ENCODE measurements at places on chromosomes 11 and 22. TPM values are rescaled to one million over a fixed set of nuclear protein-coding genes. Genes with fewer than 3 reads are reported as not detected.

P4HA3 gene
- total RNA-seq: 7.7 TPM

- no peak for DNase-seq
Measured at GRCh38 chr22:35522225-35523149, 18.1 kb upstream of the RASD2 start.

DNA sequence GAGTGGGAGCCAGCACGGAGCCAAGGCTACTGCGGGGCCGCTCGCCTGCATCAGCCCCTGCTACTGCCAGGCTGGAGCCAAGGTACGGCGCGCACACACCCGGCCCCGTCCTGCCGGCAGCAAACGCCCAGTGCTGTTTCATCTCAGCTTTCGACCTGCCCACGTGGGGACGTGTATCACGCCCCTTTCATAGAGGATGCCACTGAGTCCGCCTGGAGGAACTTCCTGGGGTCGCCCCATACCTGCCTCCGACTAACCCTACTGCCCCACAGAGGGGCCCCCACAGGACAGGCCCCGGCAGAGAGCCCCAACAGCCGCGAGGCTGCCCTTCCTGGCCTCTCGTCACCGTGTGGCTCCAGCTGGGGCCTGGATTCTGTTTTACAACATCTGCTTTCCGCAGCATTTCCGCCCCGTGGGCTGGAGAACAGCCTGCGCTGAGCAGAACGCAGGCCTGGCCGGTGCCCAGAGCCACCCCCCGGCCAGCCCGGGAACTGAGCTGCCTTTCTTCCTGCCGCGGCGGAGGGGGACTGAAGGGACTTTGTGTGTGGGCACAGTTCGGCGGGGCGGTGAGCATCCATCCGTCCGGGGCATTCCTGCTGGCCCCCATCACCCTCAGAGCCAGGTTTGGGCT is 22.9 kb upstream of the ARHGAP8 start:
- DNase-seq: no peak

DNA sequence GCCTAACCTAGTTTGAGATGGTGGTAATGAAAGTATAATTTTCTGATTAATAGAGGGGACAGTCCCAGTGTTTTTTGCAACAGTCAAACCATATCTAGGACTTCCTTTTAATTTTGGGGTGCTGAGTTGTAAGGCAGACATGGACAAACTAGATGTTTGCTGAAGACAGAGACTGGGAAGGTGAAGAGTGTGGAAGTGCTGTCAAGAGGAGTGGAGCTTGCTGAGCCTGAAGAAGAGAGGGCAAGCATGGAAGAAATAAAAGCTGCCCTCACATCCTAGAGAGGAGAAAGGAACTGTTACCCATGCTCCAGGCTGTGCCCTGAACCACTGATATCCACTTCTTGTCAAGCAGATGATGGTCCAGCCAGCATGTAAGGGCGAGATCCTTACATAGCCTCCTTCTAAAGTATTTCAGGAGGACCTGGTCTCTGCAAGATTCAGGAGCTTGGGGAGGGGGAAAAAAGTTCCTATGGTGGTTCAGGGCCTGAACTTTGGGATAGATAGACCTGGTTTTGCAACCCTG is 51.4 kb downstream of the PRR5L start:
- DNase-seq: no peak
